ENCODE measurements at places on chromosomes 6 and 20.
A peak's percentile ranks its signal among the peaks of the same experiment; 100 is the strongest.

DNA sequence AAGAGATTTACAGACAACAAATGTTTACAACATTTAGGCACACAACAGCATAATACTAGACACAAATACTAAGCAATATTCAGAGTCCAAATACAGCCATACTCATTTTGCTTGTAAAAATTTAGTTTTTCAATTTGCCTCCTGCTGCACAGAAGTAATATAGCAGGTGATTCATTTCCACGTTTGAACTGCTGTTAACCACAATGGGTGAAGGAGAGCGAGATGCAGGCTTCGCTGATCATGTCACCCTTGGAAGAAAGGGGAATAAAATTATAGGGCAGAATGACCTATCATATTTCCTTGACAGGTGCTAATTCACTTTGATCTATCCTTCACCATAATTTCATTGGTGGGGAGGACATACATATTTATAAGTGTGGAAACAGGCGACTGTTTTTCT is 643.8 kb upstream of the AGPAT4 start:
- no peak for DNase-seq

GRCh38 chr6:103791458-103791857 is 1068.3 kb downstream of the HACE1 start:
- DNase-seq, result no peak

GRCh38 chr6:168037242-168037641 is 39.8 kb downstream of the KIF25 start:
- no peak for DNase-seq

DNA sequence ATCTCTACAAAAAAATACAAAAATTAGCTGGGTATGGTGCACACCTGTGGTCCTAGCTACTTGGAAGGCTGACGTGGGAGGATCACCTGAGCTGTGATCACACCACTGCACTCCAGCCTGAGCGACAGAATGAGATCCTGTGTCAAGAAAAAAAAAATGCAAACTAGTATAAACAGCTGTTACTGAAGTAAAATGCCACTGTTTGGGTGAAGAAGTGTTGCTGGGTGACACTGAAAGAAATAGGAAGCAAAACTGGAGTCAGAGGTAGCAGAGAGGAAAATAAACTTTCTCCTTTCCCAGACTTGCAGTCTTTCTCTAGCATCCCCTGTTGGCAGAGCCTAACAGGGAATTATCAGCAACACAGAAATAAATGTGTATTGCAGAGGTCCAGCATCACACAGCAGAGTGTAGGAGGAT is 241.2 kb upstream of the PREP start:
- DNase-seq, result peak; percentile 11

- DNase-seq, result no peak
These were observed 433.1 kb upstream of the PLCB4 start for GRCh38 chr20:8635837-8636236.

GRCh38 chr20:46767127-46767761 is 57.8 kb downstream of the SLC2A10 start:
- peak; percentile 20 for DNase-seq

- DNase-seq, result peak; percentile 46
These were observed at the start of gene BFSP1 for GRCh38 chr20:17530716-17531664. Gene BFSP1 (minus strand): TSS chr20:17531379. CDS start chr20:17531329, 50 bp downstream.

GRCh38 chr6:1641343-1641885 is 31.7 kb downstream of the FOXC1 start:
- DNase-seq, result no peak

GRCh38 chr6:159815410-159815809 is 15.3 kb downstream of the PNLDC1 start:
- DNase-seq, result no peak

DNA sequence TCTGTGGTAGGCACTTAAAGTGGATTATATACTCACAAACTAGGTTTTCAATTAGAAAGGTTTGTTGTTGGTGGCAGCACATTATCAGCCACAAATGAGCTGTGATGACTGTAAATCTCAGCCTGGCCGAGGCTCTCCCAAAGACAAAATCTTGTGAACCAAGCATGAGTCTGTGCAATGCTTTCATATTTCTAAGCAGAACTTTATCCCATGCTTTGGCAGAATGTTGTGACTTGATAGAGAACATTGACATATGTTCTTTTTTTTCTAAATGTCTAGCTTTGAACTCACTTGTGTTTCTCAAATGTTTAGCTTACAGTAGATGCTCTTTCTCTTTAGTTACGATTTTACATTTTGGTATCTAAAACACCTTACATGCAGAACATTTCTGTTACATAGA is 105.9 kb downstream of the KLHL32 start:
- no peak for DNase-seq

GRCh38 chr6:119284861-119285521 is 64.6 kb downstream of the MAN1A1 start:
- DNase-seq, result peak; percentile 4

DNA sequence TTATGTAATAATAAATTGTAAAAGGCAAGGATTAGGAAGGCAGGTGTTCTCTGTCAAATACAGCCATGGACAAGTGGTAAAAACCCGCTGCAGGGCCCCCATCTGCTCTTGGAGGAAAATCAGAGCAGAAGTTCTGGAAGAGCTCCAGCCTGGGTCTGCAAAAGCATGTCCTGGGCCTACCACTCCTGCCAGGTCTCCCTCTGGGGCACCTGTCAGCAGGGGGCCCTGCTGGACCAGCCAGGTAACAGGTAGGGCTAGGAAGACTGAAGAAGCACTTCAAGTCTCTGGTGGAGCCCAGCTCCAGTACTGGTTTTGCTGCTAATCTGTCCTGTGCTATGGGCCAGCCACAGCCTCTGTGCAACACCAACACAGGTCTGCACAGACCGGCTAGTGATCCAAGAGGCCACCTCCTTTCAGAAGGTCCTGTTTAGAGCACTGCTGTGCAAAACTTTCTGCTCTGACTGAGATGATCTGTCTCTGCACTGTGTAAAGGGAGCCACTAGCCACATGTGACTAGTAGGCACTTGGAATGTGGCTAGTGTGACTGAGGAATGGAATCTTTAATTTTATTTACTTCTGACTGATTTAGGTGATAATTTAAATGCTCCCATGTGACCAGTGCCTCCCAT is 30.2 kb downstream of the RRBP1 start:
- DNase-seq, result no peak

DNA sequence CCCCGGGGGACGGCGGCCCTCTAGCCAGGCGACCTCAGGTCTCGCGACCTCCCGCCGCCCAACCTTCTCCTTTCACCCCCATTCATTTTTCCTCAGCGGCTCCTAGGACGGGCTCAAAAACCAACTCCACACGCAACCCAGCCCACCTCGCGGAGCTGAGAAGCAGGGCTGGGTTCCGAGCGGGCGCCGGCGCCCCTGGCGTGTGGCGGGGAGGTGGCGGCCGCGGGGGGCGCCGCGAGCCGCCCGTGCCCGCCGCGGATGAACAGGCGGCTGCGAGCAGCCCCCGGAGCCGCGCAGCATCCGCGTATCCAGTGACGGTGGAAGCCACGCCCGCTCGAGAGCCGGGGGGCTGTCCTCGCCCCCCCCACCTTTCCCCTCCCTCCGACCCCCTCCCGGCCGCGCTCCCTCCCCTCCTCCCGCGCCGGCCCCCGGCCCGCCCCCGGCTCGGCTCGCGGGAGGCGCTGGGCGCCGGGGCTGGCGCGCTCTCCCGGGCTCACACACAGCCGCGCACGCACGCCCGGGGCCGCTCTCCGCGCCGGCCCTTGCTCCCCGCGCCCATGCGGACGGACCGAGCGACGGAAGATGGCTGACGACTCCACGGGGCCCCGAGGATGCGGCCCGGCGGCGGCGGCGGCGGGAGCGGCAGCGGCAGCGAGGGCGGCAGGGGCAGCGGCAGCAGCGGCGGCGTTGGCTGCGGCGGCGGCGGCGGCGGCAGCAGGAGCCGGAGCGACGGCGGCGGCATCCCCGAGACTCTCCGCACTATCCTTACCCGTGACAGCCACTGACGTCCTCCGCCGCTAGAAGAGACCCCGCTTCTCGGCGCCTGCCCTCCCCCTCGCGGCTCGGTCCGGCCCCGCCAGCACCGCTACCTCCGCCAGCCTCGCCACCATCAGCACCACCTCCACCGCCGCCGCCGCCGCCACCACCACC is at the start of gene SOBP:
Gene SOBP (plus strand): TSS at position 482 of the 930 bp plus-strand sequence. CDS start 500 bp downstream, outside the sequence.
- peak; percentile 77 for DNase-seq

- DNase-seq, result no peak
These were observed 575 bp downstream of the WTAP start for GRCh38 chr6:159727717-159728445.

- DNase-seq, result no peak
These were observed 21.2 kb downstream of the TNFRSF21 start for GRCh38 chr6:47288267-47289090.

DNA sequence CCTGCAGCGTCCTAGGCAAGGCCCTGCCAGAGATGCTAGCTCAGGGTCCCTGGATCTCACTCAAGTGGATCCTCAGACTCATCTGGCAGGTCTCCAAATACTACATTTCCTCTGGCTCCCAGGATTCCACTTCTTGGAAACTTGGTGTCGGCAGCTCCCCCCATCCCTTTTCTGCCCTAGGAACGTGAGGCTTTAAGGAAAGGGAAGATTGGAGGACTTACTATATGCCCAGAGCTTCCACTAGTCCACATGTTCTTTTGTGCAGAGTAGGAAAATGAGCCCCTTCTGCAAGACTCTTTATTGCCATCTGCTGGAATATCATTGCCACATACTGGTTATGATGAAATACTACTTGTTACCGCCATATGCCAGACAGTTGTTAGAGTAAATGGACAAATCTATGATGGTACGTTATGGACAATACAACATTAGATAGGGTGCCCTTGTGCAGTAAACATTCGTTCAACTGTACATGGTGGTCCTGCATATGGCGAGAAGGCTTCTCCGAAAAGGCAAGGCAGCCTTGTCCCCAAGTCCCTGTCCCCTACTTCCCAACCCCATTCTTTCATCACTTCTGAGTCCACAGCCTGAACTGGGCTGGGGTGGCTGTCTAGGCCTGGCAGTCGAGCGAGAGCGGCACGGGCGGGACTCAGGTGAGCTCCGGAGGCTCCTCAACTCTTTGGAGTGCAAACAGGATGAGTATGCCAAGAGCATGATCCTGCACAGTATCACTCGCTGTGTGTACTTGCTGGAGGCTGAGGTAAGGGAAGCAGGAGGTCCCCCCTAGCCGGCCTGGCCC is 780 bp downstream of the ARMC12 start:
- peak; percentile 81 for DNase-seq

GRCh38 chr6:53493635-53494025 is 51.3 kb downstream of the GCLC start:
- no peak for DNase-seq

GRCh38 chr20:56430957-56431356 is 18.9 kb downstream of the CASS4 start:
- no peak for DNase-seq

DNA sequence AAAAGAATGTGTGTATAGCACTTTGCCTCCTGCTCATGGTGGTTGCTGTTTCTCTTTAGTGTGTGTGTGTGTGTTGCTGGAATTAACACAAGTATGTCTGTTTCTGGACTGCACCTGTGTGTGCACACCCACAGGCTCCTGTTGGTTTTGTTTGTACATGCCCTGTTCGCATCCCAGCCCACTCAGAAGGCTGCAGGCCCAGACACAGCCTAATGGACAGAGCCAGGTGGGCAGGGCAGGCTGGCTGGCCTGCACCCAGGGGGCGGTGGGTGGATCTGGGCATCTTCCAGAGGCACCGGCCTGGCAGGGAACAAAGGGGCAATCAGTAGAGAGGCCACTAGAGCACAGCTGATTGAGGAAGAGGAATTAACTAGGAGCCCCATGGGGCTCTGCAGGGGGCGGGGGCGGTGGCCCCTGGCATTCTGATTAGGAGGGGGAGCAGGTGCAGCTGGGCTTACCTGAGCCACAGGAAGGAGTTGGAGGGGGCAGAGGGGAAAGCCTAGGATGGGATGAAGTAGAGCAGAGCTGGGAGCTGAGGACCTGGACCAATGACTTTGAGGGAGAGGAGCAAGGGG is 21.9 kb downstream of the CD40 start:
- no peak for DNase-seq

DNA sequence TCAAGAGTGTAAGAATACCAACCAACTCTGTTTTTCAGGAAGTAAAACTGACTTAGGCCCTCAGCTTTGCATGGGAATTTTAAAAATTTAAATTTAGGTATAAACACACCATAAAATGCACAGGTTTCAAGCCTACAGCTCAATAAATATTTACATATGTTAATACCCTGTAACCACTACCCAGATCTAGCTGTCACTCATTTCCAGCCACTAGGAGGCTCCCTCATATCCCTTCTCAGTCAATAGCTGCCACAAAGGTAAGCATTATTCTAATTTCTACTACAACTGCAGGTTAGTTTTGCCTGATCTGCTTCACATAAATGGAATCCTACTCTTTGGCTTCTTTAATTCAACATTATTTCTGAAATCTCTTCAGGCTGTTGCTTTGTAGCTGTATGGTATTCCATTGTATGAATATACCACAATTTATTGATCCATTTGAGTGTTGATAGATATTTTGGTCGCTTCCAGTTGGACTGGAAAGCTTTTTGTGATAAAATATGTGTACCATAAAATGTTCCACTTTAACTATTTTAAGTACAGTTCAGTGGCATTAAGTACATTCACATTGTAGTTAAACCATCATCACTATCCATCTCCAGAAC is 32.5 kb upstream of the MEI4 start:
- DNase-seq, result no peak

- DNase-seq, result no peak
These were observed 17.7 kb downstream of the POM121L2 start for GRCh38 chr6:27294409-27294808.

DNA sequence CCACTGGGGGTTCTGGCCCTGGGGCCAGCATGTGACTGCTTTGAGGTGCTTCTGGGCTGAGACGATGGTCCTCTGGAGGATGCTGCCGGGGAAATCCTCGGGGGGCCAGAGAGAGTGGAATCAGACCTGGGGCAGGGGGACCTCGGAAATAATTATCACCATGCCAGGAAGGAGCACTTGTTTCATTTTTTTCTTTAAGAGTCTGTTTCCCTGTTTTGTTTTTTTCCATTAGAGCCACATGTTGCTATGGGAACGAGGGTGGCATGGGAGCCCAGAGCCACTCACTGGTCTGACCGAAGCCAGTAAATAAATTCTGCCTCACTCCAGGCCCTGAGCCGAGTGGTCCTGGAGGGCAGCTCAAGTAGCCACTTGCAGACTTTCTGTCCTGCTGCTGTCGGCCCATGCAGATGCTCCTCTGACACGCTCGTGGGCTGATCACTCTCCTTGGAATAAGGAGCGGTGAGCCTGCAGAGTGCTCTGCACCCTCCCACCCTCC is 365.1 kb downstream of the ZFAND3 start:
- DNase-seq, result no peak

- no peak for DNase-seq
These were observed 56.1 kb upstream of the APCDD1L start for GRCh38 chr20:58571356-58571692.

GRCh38 chr6:684831-685636 is 7.9 kb downstream of the EXOC2 start:
- no peak for DNase-seq

DNA sequence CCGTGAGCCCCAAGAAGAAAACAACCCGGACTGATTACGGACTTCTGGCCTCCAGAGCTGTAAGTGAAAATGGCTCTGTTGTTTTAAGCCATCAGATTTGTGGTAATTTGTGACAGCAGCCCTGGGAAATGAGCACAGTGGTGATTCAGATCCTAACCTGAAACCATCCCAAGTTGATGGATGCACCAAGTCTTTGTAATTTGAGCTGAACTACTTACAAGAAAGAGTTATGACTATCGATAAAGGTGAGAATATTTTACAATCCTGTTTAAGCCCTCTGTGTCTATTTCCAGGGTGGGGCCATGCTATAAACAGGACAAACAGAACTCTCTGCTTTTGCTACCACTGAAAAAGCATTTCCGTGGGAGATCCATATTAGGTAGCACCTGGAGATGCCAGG is 19.1 kb upstream of the RIN2 start:
- no peak for DNase-seq

GRCh38 chr6:138498629-138499302 is 528 bp downstream of the NHSL1 start:
- DNase-seq, result no peak

Data from B cell (primary cell).